Caco-2 (cell line): ENCODE measurements at places on chromosomes 16 and 17. TPM values are rescaled to one million over a fixed set of nuclear protein-coding genes. Genes with fewer than 3 reads are reported as not detected.

The WNK4 gene
- total RNA-seq = 3.3 and 4.1 TPM in 2 replicates

The MPG gene
- total RNA-seq = 39.1 and 41.1 TPM in 2 replicates

The ZMYND15 gene
- total RNA-seq = 2.2 and 3.5 TPM in 2 replicates

GRCh38 chr17:79930877-79931816 is 91.9 kb upstream of the CBX4 start:
- H3K4me3 ChIP-seq = no peak overlapping the region
- no peaks in the 10 kb centered on the region for H3K36me3 ChIP-seq
- H3K4me1 ChIP-seq = peaks cover 57% of the 10 kb centered on the region
- H3K27ac ChIP-seq = peak overlapping the region; percentile 76

- peak overlapping the region; percentile 98 for H3K27ac ChIP-seq
- H3K27me3 ChIP-seq = no peaks in the 10 kb centered on the region
- peaks cover 19% of the 10 kb centered on the region for H3K4me1 ChIP-seq
Observed at GRCh38 chr16:23679274-23679985, 741 bp downstream of the PLK1 start.

DNA sequence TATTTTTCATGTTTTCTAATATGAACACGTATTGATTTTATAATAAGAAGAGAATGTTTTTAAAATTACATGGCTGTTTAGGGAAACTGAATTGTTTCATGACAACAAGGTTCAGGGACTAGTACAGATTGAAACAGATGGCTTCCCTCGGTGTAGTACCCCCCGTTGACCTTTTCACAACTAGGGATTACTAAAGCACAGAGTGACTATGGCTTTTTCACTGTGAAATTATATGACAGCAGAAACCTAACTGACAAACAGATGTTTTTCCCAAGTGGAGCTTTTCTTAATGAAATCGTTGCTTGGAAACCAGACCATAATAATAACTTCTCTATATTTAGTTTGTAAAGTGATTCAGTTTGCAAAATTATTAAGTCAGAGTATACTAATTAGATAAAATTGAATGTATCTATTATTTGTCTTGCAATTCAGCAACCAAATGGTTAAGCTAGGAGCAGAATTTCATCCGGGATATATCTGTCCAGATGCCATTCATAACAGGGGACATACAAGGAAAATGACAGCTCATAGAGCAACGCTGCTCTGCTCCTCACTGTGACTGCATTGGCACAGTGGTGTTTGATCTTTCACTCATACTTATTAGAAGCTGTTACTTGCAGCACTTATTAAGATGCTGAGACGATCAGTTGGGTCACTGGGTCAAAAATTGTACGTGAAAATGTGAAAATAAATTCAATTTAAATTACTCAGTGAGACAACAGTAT is 111.7 kb downstream of the TANGO6 start:
- H3K27me3 ChIP-seq = no peaks in the 10 kb centered on the region
- peaks cover 9% of the 10 kb centered on the region; the same call in 1 of the 2 replicates for H3K4me1 ChIP-seq
- no peak overlapping the region for H3K27ac ChIP-seq
- no peaks in the 10 kb centered on the region for H3K36me3 ChIP-seq

DNA sequence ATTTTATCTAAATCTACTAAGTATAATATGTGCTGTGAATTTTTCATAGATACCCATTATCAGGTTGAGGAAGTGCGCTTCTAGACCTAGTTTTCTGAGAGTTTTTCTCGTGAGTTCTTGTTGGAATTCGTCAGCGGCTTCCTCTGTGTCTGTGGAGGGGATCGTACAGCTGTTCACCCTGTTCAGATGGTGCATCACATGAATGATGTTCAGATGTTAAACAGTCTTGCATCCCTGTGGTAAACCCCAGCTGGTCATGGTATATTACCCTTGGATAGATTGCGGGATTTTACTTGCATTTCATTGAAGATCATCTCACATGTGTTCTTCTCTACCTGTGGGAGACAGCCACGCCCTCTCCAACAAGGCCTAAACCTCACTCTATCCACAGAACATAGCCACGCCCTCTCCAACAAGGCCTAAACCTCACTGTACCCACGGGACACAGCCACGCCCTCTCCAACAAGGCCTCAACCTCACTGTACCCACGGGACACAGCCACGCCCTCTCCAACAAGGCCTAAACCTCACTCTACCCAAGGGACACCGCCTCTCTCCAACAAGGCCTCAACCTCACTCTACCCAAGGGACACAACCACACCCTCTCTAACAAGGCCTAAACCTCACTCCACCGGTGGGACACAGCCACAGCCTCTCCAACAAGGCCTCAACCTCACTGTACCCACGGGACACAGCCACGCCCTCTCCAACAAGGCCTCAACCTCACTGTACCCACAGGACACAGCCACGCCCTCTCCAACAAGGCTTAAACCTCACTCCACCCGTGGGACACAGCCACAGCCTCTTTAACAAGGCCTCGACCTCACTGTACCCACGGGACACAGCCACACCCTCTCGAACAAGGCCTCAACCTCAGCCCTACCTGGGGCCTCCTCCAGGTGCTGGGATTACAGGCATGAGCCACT is 180.2 kb upstream of the CHMP6 start:
- H3K27ac ChIP-seq = no peak overlapping the region
- no peaks in the 10 kb centered on the region for H3K27me3 ChIP-seq
- no peak overlapping the region for H3K4me3 ChIP-seq
- no peak for DNase-seq
- no peaks in the 10 kb centered on the region for H3K4me1 ChIP-seq

- peaks cover 6% of the 10 kb centered on the region for H3K36me3 ChIP-seq
- H3K4me3 ChIP-seq = no peak overlapping the region
- DNase-seq = no peak
- H3K4me1 ChIP-seq = peaks cover 25% of the 10 kb centered on the region
Observed at GRCh38 chr16:70679671-70680494, 6.0 kb downstream of the MTSS2 start.

DNA sequence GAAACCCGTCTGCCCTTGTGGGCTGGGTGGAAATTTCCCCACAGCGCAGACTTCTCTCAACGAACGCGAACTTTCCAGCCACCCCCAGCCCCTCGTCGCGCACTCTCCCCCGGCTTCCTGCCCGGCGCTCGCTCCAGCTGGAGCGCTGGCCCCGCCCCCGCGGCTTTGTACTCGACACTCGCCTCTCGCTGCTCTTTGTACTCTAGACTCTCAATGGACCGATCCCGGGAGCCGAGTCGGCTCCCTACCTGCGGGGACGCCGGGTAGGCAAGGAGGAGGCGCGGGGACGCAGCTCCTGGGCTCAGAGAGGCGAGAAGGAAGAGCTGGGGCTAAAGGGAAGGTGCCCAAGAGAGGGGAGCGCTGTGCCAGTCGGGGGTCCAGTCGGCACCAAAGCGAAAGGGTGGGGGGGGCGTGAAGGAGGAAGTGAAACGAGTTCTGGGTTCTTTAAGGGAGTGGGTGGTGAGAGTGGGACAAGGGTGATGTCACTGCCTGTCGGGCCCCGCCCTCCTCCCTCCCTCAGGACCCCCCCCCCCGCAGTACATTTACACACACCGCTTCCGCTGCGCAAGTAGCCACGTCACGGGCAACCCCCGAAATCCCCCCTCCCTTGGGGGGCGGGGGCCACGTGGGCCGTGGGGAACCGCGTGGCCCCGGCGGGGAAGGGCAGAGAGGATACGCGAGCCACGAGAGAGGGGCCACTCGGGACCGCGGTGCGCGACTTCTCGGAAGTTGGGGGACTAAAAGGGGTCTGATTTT is 9.7 kb downstream of the KDM6B start:
- peak overlapping the region; percentile 98 for H3K27ac ChIP-seq
- peak overlapping the region; percentile 68 for H3K4me3 ChIP-seq
- peaks cover 26% of the 10 kb centered on the region for H3K4me1 ChIP-seq

GRCh38 chr17:56994009-56994792 is 16.3 kb downstream of the SCPEP1 start:
- no peaks in the 10 kb centered on the region for H3K36me3 ChIP-seq
- no peak overlapping the region for H3K27ac ChIP-seq
- no peak for DNase-seq
- H3K4me1 ChIP-seq = no peaks in the 10 kb centered on the region

- no peaks in the 10 kb centered on the region for H3K36me3 ChIP-seq
- no peak overlapping the region for H3K27ac ChIP-seq
- H3K27me3 ChIP-seq = no peaks in the 10 kb centered on the region
- H3K4me1 ChIP-seq = peaks cover 10% of the 10 kb centered on the region; the same call in 1 of the 2 replicates
- no peak for DNase-seq
- no peak overlapping the region for H3K4me3 ChIP-seq
Observed at GRCh38 chr17:4719146-4719545, 8.7 kb downstream of the ARRB2 start.

DNA sequence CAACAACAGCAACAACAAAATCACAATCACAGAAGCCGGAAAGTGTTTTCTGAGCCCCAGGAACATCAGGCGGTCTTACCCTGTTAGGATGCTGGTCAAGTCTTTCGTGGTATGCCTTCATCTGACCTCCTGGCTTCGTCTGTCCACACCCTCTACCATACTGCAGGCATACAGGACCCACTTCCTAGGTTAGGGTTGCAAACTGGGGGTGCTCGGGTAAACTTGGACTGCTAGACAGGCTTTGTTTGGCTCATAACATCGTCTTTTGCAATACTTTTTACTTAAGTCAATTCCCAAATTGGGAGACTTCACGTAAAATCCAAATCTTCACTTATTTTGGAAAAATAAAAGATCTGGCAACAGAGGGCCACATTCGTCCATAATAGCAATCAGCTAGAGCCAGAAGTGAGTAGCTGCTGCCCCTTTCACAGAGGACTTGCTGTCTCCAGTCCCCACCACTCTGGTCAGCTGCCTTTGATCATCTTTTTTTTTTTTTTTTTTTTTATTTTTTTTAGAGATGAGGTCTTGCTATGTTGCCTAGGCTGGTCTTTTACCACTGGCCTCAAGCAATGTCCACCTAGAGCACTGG is 30.0 kb downstream of the CHD9 start:
- H3K36me3 ChIP-seq = no peaks in the 10 kb centered on the region; the same call in 1 of the 2 replicates
- no peak overlapping the region for H3K4me3 ChIP-seq
- H3K27ac ChIP-seq = no peak overlapping the region
- H3K27me3 ChIP-seq = no peaks in the 10 kb centered on the region
- H3K4me1 ChIP-seq = no peaks in the 10 kb centered on the region

DNA sequence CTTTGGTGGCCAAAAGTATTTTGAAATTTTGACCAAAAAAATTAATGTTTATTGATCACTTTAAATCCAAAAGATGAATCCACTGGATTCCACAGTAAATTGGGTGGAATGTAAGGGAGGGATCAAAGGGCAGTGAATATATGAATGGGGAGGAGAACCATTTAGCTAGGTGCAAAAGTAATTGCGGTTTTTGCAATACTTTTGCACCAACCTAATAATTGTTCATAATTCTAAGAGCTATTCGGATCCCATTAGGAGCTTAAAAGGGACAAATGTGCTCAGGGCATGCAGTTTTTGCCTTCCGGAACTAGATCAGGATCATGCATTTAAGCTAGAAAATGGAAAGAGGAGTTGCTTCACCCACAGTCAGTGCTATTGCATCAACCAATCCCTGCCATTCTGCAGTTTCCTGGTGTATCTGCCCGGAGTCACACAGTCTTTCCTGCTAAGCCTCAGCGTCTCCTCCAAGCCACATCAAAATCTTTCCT is at the start of gene LPO:
Gene LPO (plus strand): TSS at position 438 of the 488 bp plus-strand sequence. CDS start 4,396 bp downstream, outside the sequence.
- H3K27me3 ChIP-seq = no peaks in the 10 kb centered on the region; the same call in 1 of the 2 replicates
- H3K4me1 ChIP-seq = no peaks in the 10 kb centered on the region
- no peak for DNase-seq
- H3K36me3 ChIP-seq = no peaks in the 10 kb centered on the region
- no peak within 1 kb of the TSS for H3K27ac ChIP-seq
- H3K4me3 ChIP-seq = no peak within 1 kb of the TSS
